ENCODE measurements at places on chromosomes 11 and 22.
A peak's percentile ranks its signal among the peaks of the same experiment; 100 is the strongest.

- DNase-seq = peak; percentile 31
Observed at GRCh38 chr11:43119275-43119970, 192.4 kb upstream of the API5 start.

DNA sequence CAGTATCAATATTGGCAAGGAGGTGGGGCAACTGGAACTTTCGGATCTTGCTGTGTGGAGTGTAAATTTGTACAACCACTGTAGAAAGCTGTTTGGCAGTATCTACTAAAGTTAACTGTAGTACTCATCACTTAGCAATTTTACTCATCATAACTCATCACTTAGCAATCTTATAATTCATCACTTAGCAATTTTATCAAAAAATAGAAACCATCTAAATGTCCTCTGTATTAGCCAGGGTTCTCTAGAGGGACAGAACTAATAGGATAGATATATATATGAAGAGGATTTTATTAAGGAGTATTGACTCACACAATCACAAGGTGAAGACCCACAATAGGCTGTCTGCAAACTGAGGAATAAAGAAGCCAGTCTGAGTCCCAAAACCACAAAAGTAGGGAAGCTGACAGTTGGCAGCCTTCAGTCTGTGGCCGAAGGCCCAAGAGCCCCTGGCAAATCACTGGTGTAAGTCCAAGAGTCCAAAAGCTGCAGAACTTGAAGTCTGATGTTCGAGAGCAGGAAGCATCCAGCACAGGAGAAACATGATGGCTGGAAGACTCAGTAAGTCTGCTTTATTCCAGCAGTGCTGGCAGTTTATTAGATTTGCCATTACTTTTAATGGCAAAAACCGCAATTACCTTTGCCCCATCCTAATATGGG lies 92.9 kb upstream of the USP47 start:
- no peak for DNase-seq

- DNase-seq = no peak
Observed at GRCh38 chr22:30445438-30446145, 20.0 kb downstream of the MTFP1 start.

DNA sequence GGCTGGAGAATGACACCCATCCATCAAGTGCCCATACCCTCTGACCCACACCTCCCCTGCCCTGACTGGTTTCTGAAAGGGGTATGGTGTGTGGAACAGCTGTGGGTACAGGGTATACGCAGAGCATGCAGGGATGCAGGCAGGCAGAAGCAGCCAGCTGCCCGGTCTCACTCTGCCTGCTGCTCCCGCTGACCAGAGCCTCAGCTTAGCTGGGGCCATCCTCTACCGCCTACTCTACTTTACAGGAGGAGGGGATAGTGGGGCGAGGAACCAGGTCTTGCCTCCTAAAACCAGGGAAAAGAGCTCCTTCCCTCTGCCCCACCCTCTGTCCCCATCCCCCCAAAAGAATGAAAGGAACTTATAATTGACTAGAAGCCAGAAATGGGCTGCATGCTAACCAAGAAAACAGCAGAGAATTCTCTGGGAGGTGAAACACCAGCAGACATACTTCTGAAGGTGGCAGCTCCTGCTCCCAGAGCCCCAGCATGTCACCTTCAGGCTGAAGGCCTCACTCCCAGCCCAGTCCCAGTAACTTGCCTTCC lies 13.0 kb upstream of the CHRM4 start:
- DNase-seq = no peak

DNA sequence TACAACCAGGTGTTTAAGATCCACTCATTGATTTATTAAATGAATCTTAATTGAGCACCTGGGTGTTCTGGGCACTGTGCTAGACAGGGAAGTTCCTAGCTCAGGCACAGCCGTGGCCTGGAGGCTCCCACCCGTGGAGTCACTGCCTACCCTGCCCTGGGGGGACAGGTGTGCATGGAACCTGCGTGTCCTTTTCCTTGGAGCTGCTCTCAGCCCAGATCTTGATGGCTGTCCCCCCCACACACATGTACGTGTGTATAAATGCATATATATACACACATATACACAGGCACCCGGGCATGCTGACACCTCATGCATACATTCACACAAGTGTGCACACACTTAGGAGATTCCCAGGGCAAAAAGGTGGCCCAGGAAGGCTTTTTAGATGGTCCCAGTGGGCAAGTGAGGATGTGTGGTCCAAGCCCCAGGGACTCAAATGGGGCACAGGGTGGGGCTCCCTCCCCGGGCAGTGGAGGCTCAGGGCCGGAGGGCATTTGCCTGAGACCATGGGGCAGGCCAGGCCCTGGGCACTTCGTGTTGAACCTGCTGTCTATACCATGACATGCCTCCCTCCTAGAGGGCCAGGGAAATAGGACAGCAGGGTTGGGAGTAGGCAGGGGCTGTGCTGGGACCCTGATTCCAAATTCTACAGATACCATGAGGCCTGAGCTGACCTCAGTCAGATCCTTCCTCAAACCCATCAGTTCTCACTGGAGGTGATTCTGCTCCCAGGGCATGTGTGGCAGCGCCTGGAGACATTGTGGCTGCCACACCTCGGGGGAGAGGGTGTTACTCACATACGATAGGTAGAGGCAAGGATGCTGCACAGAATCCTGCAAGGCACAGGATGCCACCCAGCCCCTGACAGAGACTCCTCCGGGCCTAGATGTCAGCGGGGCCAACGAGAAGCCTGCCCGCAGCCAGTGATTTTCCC lies 77.8 kb downstream of the BCR start:
- no peak for DNase-seq

DNA sequence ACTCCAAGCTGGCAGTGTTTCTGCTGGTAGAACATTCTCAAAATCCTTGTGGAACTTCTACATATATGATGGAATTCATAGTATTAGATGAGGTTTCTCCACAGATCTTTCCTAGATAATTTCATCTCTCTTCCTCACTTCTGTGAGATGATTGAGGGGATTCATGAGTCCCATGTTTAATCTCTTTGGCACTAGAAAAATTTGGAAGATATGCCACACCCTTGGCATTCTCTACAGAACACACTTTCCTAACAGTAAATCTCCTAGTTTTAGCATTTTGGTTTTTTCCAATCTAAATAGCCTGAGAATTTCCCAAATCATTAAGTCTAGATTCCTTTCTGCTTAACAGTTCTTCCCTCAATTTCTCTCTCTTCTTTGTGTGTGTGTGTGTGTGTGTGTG lies 35.3 kb downstream of the MED15 start:
- DNase-seq = no peak

DNA sequence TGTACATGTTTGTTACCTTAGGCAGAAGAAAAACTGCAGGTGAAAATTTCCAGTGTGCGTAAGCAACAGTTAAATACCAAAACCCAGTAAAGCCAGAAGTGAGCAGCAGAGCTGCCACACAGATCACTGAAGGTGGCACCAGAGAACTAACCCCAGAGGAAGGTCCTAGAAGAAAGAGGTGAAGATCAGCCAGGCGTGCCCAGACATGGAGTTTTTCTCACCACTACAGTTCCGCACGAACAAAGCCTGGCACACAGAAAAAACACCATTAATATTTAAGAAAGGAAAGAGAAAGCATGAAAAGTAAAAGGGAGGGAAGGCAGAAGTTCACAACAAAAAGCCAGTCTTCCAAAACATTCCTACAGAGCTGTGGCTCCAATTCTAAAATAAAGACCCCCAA lies 60.7 kb downstream of the STK33 start:
- DNase-seq = no peak

DNA sequence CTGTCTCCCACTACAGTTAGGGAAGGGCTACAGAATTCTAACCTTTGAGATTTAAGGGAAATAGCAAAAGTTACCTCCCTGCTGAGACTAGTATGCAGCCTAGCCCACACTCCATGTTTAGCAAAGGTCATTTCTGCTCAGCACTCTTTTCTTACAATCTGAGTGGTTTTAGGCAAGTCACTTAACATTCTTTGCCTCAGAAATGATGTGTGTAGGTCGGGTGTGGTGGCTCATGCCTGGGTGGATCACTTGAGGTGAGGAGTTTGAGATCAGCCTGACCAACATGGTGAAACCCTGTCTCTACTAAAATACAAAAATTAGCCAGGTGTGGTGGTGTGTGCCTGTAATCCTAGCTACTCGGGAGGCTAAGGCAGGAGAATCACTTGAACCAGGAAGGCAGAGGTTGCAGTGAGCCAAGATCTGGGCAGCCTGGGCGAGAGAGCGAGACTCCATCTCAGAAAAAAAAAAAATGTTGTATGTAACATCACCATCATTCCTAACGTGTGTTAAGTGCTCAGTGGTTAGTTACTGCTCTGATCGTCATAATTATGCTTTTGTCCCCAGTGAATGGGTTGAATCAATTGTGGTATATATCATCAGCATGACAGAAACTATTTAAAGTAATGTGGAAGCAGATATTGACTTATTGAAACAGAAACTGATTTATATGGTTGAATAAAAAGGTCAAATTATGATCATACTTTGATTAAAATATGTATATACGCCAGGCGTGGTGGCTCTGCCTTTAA lies 55.0 kb downstream of the COPB1 start:
- no peak for DNase-seq

DNA sequence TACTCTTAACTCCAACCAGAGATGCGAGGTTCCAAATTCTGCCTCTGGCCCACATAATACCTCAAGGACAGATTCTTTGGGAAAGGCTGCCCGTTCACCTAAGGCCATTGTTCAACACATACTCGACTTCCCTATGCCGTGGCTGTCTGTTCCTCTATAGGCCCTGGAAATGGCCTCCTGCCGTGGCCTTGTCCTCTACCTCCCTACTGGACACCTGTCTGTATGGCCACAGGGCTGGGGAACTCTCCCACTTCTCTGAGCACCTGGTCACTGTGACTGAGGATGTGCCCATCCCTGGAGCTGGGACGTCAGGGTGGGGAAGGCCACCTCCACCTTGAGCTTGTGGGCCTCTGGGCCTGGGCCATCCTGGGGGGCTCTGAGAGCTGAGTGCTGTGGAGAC lies 340.5 kb upstream of the B3GAT1 start:
- DNase-seq = no peak

GRCh38 chr11:76831686-76832310 lies 28.9 kb upstream of the ACER3 start:
- DNase-seq = no peak

GRCh38 chr11:122020902-122021301 lies 95.1 kb downstream of the BLID start:
- DNase-seq = no peak

GRCh38 chr11:48008951-48009270 lies 28.6 kb downstream of the PTPRJ start:
- DNase-seq = no peak

- DNase-seq = no peak
Observed at GRCh38 chr11:45079943-45080719, 66.3 kb upstream of the PRDM11 start.

GRCh38 chr22:48258811-48259210 lies 1496.4 kb downstream of the TBC1D22A start:
- DNase-seq = no peak

- no peak for DNase-seq
Observed at GRCh38 chr11:36229091-36229705, 60.0 kb downstream of the COMMD9 start.

DNA sequence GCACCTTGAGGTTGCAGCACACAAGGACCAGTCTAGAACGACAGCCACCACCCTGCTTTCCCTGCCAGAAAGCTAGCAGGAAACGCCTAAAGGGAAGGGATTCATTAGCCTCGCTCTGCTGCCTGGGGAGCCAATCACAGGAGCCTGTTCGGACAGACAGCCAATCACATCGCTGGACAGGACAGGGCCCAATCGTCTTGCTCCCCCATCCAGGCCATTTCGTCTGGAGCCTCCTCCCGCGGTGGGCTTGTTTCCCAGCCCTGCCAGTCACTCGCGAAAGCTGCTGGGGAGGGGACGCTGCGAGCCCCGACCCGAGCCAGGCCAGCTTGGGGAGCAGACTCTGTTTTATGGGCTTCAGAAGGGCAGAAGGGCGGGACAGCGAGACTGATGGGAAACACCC lies 79.8 kb upstream of the NCAM1 start:
- DNase-seq = peak; percentile 41

DNA sequence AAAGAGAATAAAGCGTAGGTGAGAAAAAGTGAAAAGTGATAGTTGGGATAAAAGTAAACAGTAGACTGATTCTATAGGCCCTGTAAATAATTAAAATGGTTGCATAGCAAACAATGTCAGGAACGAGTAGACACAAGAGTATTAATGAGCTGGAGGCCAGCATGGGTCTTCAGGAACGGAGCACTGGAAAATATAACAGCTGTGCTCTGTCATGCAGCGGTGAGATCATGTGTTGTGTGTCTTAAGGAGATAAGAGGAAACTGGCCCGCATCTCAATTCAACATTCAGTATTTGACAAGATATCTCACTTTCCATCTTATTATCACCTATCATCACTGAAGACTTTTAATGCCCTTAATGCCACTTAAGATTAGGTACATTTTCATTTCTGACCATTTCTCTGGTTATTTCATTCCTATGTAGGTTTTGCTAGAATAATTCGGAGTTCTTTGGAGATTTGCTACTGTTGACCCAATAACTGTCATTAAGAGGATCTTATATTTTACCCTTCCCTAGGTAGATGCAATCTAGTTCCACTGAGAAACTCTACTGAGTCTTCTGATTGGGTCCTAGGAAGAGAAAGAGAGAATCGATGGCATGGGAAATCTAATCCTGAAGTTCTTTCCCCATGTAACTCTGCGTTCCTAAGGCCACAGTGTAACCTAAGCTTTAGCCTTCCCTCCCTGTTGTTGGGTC lies 35.5 kb upstream of the VWA5A start:
- peak; percentile 18 for DNase-seq

DNA sequence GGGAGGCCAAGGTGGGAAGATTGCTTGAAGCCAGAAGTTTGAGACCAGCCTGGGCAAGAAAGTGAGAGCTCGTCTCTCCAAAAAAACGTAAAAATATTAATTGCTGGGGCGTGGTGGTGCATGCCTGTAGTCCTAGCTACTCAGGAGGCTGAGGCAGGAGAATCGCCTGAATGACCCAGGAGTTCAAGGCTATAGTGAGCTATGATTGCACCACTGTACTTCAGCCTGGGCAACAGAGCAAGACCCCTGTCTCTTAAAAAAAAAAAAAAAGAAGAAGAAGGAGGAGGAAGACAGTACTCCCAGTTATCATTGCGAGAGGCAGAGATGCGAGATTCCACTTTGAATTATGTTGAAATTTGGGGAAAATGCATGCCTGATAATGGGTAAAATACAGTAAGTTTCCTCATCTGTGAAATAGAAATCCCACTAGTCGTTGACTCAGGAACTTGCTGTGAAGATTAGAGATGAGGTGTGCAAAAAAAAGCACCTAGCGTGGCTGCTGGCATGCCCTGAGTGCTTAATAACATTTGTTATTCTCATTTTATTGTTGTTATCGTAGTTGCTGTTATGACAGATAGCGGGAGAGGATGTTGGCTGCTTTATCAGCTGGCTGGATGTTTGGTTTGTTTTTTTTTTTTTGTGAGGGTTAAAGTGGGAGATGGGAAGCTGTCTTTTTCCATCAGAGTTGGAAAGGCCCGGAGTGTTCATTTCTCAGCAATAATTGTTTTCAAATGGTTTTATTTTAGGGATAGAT lies 33.4 kb downstream of the BCR start:
- no peak for DNase-seq

All from LNCaP clone FGC (cell line).